ENCODE measurements at places on chromosomes 16 and 17.

DNA sequence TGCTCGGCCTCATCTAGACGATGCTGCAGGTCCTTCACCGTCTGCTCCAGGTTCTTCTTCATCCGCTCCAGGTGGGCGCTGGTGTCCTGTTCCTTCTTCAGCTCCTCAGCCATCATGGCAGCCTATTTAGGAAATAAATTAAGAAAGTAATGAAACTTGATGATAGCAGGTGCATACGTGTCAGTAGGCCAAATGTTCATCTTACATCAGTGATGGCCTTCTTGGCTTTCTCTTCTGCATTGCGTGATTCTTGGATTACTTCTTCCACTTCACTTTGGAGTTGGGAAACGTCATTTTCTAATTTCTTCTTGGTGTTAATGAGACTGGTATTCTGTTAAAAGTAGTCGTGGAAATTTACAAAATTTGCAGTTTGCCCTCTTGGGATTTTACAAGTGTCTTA is 20.1 kb upstream of the MYH13 start:
- no peak for DNase-seq

GRCh38 chr16:23607726-23608125 is 11.6 kb upstream of the NDUFAB1 start:
- DNase-seq = no peak

DNA sequence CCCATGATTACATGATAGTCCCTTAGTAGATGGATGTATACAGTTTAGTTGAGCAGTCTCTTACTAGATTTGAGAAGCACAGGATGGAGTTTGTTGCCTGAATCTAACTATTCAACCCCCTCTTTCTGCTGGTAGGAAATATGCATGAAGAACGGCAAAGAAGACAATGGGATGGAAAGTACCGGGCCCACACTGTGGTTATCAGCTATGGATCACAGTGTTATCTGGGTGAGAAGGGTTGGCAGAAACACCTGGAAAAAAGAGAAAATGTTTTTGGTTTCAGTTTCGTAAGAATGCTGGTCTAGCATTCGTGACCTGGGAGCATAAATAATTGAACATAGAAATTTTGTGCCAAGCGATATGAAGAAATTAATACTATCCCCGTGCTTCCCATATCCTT is 53.1 kb downstream of the ANKFN1 start:
- no peak for DNase-seq

- DNase-seq = peak; percentile 75
Measured at GRCh38 chr16:13873835-13874438, 46.0 kb upstream of the ERCC4 start.

DNA sequence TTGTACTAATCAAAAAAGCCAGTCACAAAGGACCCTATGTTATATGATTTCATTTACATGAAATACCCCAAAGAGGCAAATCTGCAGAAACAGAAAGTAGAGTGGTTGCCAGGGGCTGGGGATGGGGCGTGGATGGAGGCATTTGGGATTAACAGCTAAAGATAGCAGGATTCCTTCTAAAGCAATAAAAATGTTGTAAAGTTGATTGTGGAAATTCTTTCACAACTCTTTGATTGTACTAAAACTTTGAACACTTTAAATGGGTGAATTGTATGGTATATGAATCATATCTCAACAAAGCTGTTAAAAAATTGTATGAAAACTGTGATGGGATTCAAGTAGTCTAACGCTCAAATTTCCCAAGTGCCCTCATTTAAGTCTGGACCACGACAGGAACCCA is 630.8 kb downstream of the MAF start:
- no peak for DNase-seq

DNA sequence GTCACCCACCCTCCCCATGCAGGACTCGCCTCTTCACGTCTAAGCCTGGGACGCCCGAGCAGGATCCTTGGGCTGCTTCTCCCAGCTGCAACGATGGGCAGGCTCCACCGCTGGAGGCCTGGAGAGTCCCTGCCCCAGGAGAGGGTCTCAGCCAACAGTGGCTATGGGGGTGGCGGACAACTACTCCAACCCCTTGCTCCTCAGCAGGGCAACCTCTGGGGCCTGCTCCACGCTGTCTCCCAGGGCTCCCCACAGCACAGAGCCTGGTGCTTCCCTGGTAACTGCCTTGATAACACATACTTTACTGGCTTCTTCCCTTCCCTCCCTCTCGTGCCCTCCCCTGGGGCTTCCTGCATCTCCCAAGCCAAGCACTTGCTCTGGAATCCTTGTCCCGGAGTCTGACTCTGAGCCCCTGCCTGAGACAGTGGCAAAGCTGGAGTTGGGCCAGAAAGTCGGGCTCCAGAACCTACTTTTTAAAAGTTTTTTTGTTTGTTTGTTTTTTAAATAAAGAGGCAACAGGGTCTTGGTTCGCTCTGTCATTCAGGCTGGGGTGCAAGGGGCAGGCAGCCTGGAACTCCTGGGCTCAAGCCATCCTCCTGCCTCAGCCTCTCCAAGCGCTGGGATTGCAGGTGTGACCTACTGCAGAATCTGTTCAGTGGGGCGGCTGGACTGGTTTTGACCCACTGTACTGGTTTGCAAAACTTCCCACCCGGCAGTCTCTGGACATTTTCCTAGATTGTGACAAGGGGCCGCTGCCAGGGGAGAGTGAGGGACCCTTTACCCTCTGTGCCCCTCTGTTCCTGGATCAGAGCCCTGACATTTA is 99.4 kb downstream of the TNFRSF13B start:
- no peak for DNase-seq

DNA sequence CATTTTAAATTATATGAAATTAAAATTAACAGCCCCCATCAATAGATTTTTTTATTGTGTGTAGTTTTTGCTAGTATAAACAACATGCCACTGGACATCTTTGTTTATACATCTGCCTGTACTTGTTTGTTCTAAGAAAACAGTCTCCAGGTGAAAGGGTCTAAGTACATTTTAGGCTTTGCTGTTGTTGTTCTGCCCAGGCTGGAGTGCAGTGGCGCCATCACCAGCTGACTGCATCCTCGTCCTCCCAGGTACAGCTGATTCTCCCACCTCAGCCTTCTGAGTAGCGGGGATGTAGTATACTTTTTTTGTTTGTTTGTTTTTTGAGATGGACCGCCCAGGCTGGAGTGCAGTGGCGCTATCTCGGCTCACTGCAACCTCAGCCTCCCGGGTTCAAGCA is 25.5 kb downstream of the C17orf58 start:
- DNase-seq = no peak

GRCh38 chr16:78931678-78932077 is 668.9 kb downstream of the MAF start:
- DNase-seq = no peak

DNA sequence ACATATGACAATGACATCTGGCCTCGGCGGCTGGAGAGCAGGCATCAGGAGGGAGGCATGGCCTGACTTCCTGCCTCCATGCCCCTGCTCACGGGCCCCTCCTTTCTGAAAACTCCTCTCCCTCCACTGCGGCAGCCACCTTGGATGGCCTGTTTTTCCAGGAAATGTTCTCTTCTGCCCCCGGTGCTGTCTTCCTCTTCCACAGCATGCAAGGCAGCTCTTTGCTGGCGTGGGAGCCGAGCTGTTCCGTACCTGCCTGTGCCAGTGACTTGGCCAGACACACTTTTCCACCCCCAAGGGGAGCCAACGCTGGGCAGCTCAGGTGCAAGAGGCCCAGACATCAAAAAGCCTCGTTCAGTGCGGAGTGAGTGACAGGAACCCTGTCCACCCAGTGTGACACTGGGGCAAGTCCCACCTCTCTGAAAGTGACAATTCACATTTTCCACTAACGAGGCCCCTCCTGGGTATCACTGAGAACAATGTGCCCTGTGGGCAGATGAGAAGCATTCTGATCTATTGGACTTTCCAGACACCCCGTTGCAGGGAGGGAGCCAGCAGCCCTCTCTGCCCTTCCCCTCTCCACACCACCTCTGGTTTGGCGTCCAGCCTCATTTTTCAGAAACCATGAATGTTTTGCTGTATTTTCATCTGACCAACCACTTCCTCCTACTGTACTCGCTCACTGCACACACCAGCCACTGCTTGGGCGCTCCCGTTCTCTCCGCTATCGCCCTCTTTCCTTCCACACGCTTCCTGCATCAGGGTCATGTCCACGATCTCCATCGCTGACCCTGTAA is 31.2 kb downstream of the NSMCE1 start:
- peak; percentile 18 for DNase-seq

DNA sequence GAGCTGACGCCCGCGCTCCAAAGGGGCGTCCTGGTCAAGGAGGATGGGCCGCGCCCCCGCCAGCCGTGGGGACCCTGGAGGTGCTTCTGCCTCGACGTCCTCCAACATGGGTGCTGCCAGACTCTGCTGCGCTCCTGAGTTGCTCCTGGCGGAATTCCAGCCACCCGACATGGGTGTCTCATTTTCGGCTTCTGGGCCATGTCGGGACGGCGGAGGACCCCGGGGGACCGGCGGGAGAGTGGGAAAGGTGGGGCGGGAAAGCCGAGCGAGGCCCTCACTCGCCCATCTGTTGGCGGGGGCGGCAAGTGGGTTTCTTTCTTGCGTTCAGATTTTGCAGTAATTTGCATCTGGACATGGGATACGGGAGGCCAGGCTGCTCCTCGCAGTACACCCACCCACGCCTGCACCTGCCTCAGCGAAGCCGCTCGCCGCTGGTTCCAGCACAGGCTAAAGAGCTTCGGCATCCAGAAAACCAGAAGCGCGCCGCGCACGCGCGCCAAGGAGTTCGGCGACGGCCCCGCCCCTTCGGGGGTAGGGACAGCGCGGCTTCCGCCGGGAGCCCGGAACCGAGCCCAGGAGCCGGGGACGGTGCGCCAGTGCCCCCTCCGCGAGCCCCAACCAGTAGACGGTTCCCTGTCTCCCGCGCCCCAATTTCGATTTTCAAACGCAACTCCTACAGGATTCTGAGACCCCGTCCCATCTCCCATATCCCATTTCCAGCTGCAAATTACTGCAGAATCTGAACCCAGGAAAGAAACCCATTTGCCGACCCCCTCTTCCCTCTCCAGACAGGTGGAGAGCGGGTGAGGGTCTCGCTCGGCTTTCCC is at the start of gene ARMC7:
Gene ARMC7, plus strand, starts transcription at position 563 of the 827 bp plus-strand sequence. CDS start 320 bp downstream, outside the sequence.
- DNase-seq = peak; percentile 96

GRCh38 chr17:19470530-19471261 is 59.7 kb downstream of the RNF112 start:
- DNase-seq = peak; percentile 44
